ENCODE measurements at places on chromosomes 13 and 19.

DNA sequence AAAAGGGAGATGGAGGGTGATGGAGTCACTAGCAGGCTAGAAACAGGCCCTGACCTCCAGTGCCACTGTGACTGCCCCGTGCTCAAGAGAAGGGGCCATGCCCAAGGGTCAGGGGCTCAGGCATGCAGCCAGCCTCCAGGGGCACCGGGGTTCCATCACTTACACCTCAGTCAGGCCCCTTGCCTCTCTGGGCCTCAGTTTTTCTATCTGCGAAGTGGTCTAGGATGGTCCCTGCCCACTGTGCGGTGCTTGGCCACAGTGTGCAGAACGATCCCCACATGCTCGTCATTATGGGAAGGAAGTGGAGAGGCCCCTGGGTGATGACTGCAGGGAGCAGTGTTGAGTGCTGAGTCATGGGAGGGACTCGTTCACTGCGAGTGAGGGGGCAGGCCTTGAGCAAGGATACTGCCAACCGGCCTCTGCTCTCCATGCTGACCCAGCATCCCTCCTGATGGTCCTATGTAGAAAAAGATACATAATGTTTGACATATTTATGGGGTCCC, 23.1 kb downstream of the TMED1 start:
- no peak for DNase-seq

GRCh38 chr19:3821156-3821555, 35.0 kb upstream of the MATK start:
- no peak for DNase-seq

DNA sequence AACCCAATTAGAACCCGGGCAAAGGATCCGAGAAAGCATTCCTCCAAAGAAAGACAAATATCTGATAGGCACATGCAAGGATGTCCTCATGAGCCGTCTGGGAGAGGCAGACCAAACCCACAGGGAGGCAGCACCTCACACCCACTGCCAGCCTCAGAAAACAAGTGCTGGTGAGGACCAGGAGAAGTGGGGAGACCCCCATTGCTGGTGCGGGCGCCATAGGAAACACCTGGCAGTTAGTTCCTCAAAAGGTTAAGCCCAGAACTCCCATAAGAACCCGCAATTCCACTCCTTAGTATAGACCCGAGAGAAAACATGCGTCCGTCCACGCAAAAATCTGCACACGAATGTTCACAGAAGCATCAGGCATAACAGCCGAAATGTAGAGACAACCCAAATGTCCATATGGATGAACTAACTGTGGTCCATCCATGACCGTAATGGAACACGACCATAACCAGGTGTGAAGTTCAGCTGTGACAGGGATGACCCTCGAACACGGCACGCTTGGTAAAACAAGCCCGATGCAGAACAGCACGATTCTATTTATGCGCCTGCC, 7.9 kb downstream of the ZNF787 start:
- no peak for DNase-seq

DNA sequence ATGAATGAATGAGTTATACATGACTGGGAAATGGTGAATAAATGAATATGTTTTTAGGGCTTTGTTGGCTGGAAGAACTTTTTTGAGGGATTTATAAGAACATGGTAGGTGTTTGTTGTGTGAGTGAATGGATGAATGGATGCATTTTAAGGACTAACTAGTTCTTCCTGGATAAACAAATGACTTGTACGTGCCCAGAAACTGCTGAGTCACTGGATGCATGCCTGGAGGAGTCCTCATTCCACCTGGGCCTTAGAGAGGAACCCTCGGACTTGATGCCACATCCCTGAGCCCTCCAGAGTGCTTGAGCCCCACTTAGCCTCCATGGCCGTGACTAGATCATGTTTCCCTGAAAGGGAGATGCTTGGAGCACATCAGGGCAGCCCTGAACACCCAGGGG, 153.4 kb downstream of the DPF1 start:
- DNase-seq: no peak

GRCh38 chr19:50822661-50823208, 852 bp downstream of the KLK1 start:
- DNase-seq: no peak

DNA sequence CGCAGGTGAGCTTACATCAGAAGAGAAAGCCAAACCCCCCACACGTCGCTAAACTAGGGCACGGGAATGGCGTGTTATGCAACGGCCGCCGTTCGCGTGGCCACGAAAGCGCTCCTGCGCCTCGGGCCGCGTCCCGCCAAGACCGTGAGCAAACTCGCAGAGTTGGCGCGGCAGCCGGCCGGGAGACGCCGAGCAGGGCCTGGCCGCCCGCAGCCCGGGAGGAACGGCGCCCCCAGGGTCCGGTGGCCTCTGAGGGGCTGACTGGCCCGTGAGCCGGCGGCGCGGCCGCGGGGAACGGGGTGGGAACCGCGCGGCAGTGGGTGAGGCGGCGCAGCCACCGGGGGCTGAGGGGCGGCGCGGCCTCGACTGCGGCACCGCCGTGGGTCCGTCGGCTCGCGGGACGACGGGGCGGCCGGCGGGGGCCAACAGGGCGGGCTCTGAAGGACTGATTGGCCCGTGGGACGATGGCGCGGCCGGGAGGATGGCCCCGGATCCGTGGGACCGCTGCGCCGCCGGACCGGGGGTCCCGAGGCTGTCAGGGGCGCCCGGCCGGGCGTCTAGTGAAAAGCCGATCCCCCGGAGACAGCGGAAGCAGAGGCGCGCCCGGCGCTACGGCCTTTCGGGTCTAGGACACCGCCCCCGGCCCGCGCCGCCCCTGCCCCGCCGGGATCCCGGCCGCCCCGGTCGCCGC, 903 bp downstream of the LATS2 start:
- no peak for DNase-seq

DNA sequence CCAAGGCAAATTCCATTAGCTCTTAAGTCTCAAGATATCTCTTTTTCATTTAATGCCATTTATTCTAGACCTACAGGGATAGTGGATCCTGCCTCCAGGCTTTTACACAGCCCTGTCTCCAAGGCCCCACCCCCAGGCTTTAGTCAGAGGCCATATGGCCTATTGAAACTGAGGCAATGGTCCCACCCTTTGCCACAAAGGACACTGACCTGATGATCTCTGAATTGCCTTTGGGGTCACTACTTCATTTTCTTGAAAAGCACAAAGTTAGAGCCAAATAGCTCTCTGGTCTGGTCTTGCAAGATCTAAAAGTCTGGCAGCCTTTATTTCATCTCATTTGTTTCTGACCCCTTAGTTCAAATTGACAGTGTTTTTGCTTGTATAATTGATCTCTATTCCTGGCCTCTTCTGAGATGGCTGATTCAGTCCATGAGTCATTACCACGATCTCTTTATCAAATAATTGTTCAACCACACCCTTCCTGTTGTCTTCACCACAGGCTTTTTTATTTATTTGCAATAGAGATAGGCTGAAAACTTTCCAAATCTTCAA, 209.8 kb downstream of the FGF14 start:
- no peak for DNase-seq

DNA sequence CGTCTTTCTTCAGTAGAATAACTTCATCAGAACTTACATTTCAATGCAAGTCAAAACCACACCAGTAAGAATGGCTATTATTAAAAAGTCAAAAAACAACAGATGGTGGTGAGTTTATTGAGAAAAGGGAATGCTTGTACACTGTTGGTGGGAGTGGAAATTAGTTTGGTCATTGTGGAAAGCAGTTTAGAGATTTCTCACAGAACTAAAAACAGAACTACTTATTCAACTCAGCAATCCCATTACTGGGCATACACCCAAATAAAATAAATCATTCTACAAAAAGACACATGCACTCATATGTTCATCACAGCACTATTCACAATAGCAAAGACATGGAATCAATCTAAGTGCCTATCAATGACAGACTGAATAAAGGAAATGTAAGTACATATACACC, 231.2 kb downstream of the NHLRC3 start:
- DNase-seq: no peak

GRCh38 chr19:15247107-15248014, 15.1 kb upstream of the EPHX3 start:
- DNase-seq: no peak

DNA sequence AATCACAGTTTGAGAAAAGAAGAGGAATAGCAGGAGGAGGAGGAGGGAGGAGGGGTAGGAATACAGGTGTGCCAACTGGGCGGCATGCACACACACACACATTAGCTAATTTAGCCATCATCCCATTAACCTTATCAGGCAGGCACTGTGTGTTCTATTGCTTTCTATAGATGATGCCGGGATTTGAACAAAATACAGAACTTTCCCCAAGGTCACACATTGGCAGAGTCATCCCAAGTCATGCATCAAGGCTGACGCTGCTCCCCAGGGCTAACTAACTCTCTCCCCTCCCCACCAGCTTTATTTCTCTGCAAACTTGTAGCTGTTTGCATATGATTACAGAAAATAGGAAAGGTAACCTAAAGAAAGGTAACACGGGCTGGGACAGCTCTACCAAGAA, 83.0 kb downstream of the NUFIP1 start:
- no peak for DNase-seq

GRCh38 chr19:39696387-39696786, 7.9 kb upstream of the LGALS14 start:
- DNase-seq: no peak

GRCh38 chr19:18418029-18418482, 1.1 kb upstream of the SSBP4 start:
- peak; percentile 65 for DNase-seq

DNA sequence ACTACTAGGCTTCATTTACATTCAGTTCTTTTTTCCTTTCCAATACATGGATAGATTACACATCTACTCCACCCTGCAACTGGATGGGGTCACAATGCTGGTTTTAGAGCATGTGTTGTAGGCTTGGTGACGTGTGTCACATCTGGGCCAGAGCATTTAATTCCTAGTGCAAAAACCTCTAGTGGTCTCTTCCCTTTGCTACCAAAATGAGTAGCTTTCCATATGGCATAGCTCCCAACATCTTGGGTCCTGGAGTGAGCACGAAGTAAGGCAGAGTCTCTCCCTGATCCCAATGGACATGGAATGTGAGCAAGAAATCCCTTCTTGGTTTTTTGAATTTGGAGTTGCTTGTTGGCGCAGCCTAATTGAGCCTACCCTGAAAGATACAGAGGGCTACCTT, 51.7 kb downstream of the TNFSF11 start:
- no peak for DNase-seq

- no peak for DNase-seq
These were observed 379.1 kb downstream of the SLITRK6 start for GRCh38 chr13:85420136-85420535.

GRCh38 chr13:107217251-107217650, 649.3 kb upstream of the ARGLU1 start:
- no peak for DNase-seq

DNA sequence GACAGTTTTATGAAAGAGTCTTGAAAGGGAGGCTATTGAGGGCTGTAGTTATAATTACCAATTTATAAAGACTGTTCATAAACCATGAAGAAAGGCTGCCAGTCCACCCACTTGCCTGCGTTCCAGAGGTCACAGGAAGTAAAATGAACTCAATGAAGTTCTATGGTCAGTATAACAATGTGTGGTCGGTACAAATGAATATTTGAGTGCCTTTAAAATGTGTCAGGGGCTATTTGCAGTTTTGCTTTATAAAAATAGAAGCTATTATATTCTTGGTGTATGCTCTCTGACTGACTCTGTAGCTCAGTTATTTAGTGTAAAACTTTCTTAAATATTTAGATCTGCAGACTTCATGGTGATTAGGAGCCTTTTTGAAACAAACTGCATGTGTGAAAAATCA, 47.0 kb downstream of the ESD start:
- no peak for DNase-seq

DNA sequence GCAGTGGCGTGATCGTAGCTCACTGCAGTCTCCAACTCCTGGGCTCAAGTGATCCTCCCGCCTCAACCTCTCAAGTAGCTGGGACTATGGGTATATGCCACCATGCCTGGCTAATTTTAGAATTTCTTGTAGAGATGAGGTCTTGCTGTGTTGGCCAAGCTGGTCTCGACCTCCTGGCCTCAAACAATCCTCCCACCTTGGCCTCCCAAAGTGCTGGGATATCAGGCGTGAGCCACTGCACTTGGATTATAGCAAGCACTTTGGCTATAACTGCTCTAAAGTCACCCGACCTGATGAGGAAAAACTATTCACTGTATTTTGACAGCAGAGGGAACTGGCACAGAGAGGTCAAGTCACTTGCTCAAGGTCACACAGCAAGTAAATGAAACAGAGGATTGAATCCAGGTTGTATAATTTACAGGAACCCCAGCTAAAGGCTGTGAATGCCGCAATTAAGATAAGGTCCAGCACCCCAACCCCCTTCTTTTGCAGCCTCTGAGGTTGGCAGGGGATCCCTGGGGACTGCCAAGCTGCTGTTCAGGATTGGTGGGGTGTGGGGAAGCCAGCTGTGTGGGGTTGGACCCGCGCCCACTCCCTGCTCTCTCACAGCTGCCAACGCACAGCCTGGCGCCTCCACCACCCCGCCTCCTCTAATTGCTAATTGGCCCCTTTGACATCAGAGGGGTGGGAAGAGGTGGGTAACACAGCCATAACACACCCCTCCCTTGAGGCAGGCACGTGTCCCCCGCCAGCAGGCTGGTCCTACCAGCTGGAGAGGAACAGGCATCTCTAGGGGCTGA, 6.0 kb downstream of the TMIGD2 start:
- no peak for DNase-seq

- DNase-seq: no peak
These were observed 506 bp upstream of the AP1M1 start for GRCh38 chr19:16197188-16197621.

- no peak for DNase-seq
These were observed 67.6 kb downstream of the RASL11A start for GRCh38 chr13:27338207-27338606.

DNA sequence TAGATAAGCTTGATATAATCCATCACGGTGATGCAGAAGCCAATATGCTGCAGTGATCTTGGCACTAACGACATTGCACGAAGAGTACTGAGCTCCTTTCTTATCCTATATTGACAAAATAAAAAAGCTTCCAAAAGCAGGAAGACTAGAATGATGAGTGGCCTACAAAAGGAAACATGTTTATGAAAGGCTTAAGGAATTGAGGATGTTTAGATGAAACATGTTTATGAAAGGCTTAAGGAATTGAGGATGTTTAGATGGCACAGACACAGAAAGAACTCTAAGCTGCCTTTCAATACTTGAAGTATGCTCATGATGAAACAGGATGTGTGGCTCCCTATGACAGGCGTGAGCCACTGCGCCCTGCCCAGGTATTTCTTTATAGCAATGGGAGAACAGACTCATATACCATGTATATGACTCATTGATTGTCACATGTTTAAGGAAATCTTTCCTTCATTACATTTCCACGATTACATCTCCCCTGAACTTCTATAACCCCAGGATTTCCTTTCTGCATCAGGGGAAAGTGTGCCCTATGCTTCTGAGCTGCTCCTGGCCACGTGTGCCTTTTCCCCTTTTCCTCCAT, 690.8 kb upstream of the ARGLU1 start:
- no peak for DNase-seq

DNA sequence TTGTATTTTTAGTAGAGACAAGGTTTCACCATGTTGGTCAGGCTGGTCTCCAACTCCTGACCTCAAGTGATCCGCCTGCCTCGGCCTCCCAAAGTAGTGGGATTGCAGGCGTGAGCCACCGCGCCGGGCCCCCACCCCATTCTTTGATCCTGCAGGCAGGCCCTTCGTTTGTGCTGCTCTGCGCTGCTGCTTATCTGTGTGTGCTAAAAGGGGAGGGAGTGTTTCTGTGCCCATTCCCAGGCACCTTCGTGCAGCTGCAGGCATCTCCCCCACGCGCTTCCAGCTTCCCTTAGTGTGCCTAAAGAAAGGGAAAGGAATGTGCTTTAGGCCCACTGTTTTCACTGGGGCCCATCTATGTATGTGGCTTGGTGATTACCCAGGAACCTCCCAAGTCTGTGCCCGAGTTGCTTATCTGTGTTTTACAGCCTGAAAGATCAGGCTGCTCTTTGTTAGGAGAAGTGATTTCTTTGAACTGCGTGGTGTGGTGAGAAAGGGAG, 27.2 kb downstream of the EPN1 start:
- DNase-seq: no peak

- DNase-seq: no peak
These were observed 319.0 kb downstream of the KCNRG start for GRCh38 chr13:50334115-50334778.
